ENCODE measurements at places on chromosomes 4 and X. TPM values are rescaled to one million over a fixed set of nuclear protein-coding genes. Genes with fewer than 3 reads are reported as not detected.

The DCAF4L1 gene
- total RNA-seq = 0.13 TPM

The ART3 gene
- not detected for total RNA-seq

The CXCL5 gene
- 34.0 TPM for total RNA-seq

The IL2 gene
- not detected for total RNA-seq

The USP26 gene
- total RNA-seq = not detected

The FRMD7 gene
- not detected for total RNA-seq

The F8A1 gene
- 60.9 TPM for total RNA-seq

The IL13RA2 gene
- total RNA-seq = 0.27 TPM

The CPE gene
- total RNA-seq = 1.9 TPM

The ETDA gene
- total RNA-seq = not detected

The ZNF630 gene
- 0.22 TPM for total RNA-seq

The BANK1 gene
- 1.1 TPM for total RNA-seq

The MAGEA4 gene
- total RNA-seq = not detected
